ENCODE measurements at places on chromosomes 2 and 18. TPM values are rescaled to one million over a fixed set of nuclear protein-coding genes. Genes with fewer than 3 reads are reported as not detected.

DNA sequence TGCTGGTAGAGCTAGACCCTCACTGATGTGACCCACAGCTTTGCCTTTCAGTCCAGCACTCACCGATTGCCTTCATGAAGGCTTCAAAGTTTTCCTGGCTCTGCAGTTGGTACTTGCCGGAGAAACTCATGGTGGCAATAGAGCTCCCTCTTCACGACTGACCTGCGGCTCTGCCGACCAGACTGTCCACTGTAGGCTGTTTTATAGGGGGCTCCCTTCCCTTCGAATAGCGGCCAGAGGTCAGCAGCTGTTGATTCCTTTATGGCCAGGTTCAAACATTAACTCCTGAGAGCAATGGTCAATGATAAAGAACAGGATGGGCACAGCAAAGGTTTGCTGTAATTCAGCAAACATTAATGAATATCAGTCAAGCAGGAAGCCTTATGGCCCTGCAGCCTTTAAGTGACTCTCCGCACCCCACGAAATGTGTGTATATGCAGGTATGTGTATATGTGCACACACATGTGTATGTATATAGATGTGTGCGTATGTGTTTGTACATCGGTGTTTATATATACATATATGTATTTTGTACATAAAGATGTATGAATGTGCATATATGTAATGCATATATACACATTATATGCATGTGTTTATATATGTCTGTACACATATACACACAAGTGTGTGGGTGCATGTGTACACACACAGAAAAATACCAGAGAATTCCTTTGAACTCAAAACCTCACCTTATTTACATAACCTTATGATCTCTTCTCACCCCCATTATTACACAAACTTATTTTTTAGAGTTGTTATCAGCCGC lies at the start of gene FABP1:
Gene FABP1, minus strand, starts transcription at position 175 of the 766 bp plus-strand sequence. Its CDS starts 45 bp downstream, at position 130.
- no peaks in the 10 kb centered on the region for H3K4me1 ChIP-seq
- H3K4me3 ChIP-seq: no peak within 1 kb of the TSS
- no peak within 1 kb of the TSS for H3K27ac ChIP-seq
- H3K27me3 ChIP-seq: no peaks in the 10 kb centered on the region
- no peaks in the 10 kb centered on the region for H3K36me3 ChIP-seq

GRCh38 chr2:3386448-3386958 lies 7.0 kb downstream of the TRAPPC12 start:
- DNase-seq: no peak
- H3K36me3 ChIP-seq: no peaks in the 10 kb centered on the region
- no peaks in the 10 kb centered on the region for H3K27me3 ChIP-seq
- no peak overlapping the region for H3K4me3 ChIP-seq

DNA sequence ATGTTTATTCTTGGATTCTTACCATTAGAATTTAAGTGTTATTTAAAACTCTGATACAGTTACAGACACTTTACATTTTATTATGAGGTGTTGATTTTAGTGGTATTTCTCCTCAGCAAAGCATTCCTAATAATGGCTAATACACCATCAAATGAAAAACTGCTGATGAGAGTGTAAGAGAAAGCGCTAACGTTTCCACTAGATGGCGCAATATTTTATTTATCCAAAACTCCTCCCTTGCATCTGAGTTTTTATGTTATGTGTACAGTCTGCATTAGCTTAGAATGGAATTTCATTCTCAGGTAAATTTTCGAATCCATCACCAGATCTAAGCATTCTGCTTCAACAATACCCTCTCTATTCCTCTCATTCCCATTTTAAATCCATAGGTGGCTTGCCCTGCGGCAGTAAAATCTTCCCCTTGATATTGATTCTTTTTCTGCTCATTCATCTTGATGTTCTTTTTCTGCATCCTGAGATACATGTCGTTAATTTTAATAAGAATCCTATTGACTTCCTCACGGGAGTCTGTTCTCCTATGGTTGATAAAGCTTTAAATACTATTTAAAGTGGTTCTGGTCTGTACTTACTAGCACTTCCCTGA lies 53.9 kb downstream of the PRKRA start:
- no peaks in the 10 kb centered on the region for H3K27me3 ChIP-seq
- H3K4me3 ChIP-seq: no peak overlapping the region
- H3K27ac ChIP-seq: no peak overlapping the region
- no peaks in the 10 kb centered on the region for H3K36me3 ChIP-seq
- peak; percentile 5 for DNase-seq

Gene RBM44
- 0.67 TPM for total RNA-seq

DNA sequence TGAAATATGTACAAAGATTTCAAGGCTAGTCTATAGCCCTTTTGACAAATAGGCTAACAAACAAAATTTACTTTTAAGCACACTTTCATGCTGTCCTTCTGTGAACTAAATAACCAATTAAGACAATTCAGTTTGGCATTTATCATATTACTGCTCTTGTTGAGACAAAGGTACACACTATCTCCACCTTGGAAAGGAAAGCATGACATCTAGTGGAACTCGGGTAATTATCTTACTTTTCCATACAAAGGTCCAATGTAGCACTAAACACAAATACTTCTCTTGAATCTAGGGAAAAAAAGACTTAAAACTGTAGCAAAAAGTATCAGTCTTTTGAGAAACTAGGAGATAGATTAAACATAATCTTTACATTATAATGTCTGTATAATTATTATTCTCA lies 125.0 kb upstream of the CD226 start:
- no peaks in the 10 kb centered on the region for H3K36me3 ChIP-seq
- peak; percentile 35 for DNase-seq
- H3K27me3 ChIP-seq: no peaks in the 10 kb centered on the region
- H3K27ac ChIP-seq: no peak overlapping the region
- no peak overlapping the region for H3K4me3 ChIP-seq
- H3K4me1 ChIP-seq: no peaks in the 10 kb centered on the region

Gene UGT1A4
- total RNA-seq: not detected

GRCh38 chr2:85974390-85974789 lies 85.6 kb upstream of the ST3GAL5 start:
- DNase-seq: no peak
- H3K4me3 ChIP-seq: no peak overlapping the region
- no peaks in the 10 kb centered on the region for H3K27me3 ChIP-seq
- no peaks in the 10 kb centered on the region for H3K36me3 ChIP-seq
- no peaks in the 10 kb centered on the region for H3K4me1 ChIP-seq

Gene TMEM247
- not detected for total RNA-seq

Gene ERMN
- total RNA-seq: 3.8 TPM

Gene REG3G
- not detected for total RNA-seq

GRCh38 chr2:42072349-42073118 lies 24.7 kb downstream of the PKDCC start:
- H3K4me3 ChIP-seq: no peak overlapping the region
- DNase-seq: no peak
- no peak overlapping the region for H3K27ac ChIP-seq
- no peaks in the 10 kb centered on the region for H3K4me1 ChIP-seq
- H3K36me3 ChIP-seq: no peaks in the 10 kb centered on the region
- no peaks in the 10 kb centered on the region for H3K27me3 ChIP-seq

Gene SP3
- total RNA-seq: 108 TPM
